ENCODE measurements at places on chromosomes 7 and 10. TPM values are rescaled to one million over a fixed set of nuclear protein-coding genes. Genes with fewer than 3 reads are reported as not detected.

Gene CDK14
- 30.2 TPM for total RNA-seq

Gene CCZ1
- total RNA-seq, result 67.7 TPM

Gene GDF10
- 6.1 TPM for total RNA-seq

Gene AKR1B15
- total RNA-seq, result not detected

Gene NUTM2D
- total RNA-seq, result 6.2 TPM

Gene TBXAS1
- 1.1 TPM for total RNA-seq

Gene CSGALNACT2
- total RNA-seq, result 30.9 TPM

Gene CYP2C8
- total RNA-seq, result 0.34 TPM

Gene WEE2
- not detected for total RNA-seq

Gene PTPRN2
- not detected for total RNA-seq

Gene DIP2C
- total RNA-seq, result 30.1 TPM

Gene ASCC1
- 33.9 TPM for total RNA-seq

Gene HOXA4
- total RNA-seq, result not detected

Gene DNTT
- not detected for total RNA-seq

Gene HMX2
- total RNA-seq, result not detected

Gene DNAH11
- total RNA-seq, result 0.43 TPM

Gene IFIT1B
- total RNA-seq, result not detected

Gene HOXA7
- not detected for total RNA-seq

Gene MMD2
- not detected for total RNA-seq

Gene UTF1
- 0.18 TPM for total RNA-seq

Gene TCF7L2
- 52.4 TPM for total RNA-seq
